Cerebellar nuclear complex (tissue), 1 donor: ENCODE measurements at places on chromosomes 16 and 17.

DNA sequence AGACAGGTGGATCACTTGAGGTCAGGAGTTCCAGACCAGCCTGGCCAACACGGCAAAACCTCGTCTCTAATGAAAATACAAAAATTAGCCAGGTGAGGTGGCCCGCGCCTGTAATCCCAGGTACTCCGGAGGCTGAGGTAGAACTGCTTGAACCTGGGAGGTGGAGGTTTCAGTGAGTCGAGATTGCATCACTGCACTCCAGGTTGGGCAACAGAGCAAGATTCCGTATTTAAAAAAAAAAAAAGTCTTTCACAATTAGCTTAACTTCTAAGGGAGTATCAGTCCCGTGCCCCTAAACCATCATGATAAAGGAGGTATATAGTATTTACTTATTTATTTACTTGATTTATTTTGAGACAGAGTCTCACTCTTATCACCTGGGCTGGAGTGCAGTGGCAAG lies 3.4 kb upstream of the MEFV start:
- no peak for DNase-seq

- DNase-seq = no peak
These were observed 8.5 kb downstream of the CRISPLD2 start for GRCh38 chr16:84828322-84828721.

- DNase-seq = no peak
These were observed 8.1 kb upstream of the TNFRSF13B start for GRCh38 chr17:16980061-16980460.

DNA sequence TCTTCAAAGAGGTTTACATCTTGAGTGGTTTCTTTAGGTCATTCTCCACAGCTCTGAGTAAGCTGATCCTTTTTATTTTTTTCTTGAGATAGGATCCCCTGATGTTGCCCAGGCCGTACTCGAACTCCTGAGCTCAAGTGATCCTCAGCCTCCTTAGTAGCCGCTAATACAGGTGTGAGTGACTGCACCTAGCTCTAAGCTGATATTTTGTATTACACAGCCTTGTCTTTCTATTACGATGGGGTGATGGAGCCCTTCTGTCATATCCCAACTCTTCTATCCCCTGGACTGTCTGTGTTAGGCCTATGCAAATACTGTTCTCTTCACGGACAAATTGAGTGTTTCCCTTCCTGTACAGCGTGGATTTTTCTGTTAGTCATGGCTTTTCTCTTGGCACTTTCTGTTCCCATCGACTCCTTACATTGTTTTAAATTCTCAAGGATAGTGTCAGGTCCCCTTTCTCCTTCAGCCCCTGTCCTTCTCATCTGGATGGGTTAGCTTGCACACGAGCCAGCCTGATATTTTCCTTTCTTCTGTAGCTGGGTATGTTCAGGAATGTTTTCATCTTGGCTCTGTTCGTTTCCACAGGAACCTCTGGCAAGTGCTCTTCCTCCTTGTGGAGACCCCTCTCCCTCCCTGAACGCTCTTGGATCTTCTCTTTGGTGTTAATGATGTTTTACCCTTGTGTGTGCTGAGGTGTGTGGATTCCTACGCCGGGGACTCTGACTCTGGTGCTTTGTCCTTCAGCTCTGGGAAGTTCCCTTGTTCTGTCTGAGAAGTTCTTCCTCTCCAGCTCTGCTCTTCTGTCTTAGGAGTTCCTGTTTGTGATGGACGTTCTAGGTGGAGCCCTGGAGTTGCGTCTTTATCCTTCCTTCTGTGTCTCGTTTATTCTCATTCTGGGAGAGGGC lies 2.3 kb downstream of the BANP start:
- no peak for DNase-seq
